ENCODE measurements at places on chromosomes 2 and 18.

DNA sequence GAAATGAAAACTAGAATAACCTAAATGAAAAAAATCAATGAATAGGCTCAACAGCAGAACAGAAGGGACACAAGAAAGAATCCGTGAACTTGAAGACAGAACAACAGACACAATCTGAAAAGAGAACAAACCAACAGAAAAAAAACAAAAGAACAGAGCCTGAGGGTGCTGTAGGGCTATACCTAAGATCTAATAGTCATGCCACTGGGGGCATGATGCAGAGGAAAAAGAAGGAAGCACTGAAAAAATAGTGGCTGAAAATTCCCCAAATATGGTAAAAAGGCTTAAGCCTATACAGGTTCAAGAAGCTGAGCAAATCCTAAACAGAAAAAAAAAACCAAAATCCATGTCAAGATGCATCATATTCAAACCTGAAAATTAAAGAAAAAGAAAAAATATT, 50.3 kb downstream of the KANSL3 start:
- no peak for DNase-seq

- no peak for DNase-seq
Measured at GRCh38 chr2:45746888-45747287, 95.4 kb downstream of the PRKCE start.

GRCh38 chr2:197276156-197276555, 34.4 kb downstream of the ANKRD44 start:
- DNase-seq = no peak

DNA sequence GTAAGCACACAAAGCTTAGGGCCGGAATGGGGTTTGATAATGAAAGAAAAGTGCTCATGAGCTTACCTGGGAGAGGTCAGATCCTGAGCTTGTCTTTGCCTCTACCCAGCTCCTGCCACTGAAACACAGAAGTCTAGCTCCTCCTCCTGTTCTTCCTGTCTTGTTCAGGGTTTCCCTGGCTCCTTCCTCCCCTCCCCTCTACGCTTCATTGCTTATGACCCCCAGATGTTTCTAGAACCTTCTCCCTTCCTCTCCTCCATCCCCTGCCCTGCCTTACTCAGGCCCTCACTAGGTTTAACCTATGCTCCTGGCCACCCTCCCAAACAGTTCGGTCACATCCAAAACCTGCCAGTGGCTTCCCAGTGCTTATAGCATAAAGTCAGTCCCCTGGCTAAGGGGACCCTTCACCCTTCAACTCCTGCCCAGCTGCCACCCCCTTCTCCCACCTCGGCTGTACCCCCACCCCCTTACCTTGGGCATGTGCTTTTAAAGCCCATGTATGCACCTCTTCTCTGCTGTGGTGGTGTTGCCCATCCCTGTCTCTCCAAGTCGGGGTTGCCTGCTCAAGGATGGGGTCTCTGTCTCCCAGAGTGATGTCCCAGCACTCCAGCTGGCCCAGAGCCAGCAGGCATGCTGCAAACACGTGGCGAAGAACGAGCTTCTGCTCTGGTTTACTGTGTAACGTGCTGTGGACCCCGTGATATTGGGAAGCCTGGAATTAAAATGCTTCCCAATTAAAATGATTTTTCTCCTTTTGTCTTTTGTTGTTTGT, 233.6 kb downstream of the TPGS2 start:
- no peak for DNase-seq

DNA sequence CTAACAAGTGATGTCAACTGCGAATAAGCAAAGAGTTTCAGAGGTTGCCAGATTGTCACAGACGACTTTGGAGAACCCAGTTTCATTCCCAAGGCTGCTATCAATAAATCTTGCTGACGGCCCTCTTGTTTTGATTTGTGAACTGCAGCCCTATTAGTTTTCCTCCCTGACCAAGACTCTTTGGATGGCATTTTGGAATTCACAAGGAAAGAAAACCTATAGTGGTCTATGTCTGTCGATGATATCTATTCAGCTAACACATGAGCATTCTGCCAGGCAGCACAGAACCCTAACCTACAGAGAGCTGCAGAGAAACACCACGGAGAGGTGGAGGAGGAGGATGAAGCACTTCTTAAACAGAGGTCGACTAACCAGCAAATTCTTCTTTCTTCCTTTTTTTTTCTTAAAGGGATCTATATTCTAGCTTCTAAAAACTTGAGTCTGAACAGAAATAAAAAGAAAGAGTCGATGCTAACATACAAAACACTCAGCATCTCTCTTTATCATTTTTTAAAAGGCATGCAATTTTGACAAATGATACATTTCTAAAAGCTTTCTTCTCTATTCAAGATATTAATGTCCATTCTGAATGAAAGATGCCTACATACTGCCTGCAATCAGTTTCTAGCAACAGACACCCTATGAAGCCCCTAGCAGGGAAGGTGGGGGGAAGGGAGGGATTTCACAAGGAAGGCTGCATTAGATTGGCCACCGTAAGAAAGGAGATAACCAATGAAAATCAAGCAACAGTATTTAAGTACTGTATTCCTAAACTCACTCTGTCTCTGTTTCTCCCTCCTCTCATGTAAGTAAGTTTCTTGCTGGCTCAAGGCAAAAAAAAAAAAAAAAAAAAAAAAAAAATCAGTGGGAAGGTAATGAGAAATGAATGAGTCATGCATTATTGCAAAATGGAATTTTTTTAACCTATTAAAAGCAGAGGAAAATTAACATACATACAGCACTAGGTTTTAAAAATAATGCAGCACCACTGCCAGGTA, 83.0 kb upstream of the CHRNA1 start:
- no peak for DNase-seq

GRCh38 chr2:54658564-54659071, 64.8 kb upstream of the EML6 start:
- DNase-seq = no peak

GRCh38 chr18:46448347-46448746, 208.7 kb downstream of the LOXHD1 start:
- no peak for DNase-seq

DNA sequence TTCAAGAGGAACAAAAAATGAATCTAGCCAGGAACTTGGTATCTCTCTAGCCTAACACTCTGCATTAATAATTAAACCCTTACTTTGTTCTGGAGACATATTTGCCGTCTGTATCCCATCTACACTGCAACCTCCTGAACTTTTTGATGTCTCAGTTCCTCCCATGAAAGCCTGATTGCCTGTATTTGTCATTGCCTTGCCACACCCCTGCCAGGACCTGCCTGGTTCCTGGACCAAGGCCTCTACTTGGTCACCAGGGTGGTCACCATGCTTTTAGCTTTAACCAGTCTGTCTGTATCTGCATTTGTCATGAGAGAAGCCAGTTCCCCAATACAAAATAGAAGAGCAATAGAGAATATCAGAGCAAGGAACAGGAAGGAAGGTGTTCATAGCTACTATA, 58.8 kb upstream of the NOL4 start:
- DNase-seq = no peak

GRCh38 chr2:120315367-120316033, 30.4 kb upstream of the INHBB start:
- no peak for DNase-seq

DNA sequence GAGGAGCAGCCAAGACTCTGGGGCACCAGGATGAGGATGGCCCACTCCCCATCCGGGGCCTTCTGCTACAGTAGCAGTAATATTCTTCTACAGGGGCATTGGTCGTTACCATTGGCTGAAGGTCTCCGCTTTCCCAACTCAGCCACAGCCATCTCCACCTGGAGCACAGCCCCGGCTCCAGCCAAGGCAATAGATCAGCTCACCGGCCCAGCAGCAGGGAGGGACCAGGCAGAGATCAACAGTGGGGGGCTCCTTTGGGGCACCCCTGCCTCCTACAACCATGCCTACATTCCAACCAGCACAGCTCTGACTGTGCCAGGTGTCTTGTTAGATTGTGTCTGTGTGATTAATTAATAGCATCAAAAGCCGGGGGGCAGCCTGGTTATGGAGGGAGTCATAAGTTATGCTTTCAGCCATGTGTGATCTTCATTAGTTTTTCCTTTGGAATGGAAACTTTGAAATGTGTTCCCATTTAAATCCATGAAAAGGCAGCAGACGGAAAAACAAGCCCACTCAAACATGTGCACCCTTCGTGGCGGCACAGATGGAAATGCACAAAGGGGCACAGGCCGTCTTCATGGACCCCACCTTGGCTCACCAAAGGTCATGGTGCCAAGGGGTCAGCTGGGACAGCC, 68.6 kb upstream of the BZW1 start:
- DNase-seq = no peak

GRCh38 chr2:238220892-238221521, 17.5 kb upstream of the ILKAP start:
- DNase-seq = no peak

DNA sequence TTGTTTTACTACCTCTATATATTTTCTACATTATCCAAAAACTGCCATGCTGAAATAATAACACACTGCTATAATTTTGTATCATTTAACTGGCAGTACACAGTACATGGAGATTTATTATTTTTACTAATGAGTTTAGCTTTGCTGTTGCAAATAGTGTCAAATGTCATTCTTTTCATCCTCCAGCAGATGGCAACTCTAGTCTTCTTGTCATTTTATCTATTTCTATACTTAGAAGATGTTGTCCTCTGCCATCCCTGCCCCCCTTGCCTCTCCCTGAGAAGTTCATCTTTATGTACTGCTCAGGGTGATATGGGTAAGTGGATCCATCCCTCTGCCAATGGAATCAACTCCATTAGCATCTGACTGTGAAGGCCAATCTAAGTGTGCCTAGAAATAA, 21.7 kb upstream of the LRRTM1 start:
- no peak for DNase-seq

DNA sequence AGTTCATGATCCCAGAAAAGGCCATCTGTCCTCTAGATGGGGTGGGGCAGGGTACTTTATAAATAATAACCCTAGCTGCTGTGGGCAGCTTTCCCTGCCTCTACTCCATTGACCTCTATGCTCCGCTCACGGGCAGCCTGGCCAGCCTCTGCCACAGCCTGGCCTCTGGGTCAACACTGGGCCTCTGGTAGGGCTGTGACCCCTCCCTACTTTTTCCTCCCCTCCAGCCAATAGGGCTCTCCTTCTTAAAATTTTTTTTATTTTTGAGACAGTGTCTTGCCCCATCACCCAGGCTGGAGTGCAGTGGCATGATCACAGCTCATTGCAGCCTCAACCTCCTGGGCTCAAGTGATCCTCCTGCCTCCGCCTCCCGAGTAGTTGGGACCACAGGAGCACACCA, 4.1 kb upstream of the GAREM2 start:
- no peak for DNase-seq

DNA sequence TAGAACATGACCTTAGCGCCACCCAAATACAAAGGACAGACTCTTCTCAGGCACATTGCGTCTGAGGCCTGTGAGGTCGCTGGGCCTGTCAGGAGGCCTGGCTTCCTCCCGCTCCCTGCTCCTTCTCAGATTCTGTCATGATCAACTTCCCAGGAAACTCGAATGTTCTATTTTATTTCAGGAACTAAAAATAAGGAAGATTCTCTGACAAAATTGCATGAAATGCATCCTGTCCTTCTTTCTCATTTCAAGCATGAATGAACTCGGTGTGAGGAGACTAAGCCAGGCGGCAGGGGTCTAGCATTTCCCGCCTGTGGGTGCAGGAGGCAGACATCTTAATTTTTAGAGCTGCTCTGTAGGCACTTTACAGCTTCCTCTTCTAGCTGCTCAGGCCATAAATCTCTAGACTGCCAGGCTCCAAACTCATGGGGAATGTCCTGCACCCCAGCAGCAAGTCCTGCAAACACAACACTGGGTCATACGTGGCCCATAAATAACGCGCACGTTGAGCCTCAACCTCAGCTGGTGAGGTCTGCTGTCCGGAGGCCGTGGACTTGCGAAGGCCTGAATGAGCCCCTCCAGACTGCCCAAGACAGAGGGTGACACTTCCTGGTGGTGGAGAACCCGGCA, 109.7 kb upstream of the ZNF236 start:
- DNase-seq = no peak

Data from NCI-H187 (cell line).